HepG2 (cell line): ENCODE measurements at places on chromosomes 11 and 22. TPM values are rescaled to one million over a fixed set of nuclear protein-coding genes. Genes with fewer than 3 reads are reported as not detected.
A peak's percentile ranks its signal among the peaks of the same experiment; 100 is the strongest.

- no peak overlapping the region for H3K4me3 ChIP-seq
- no peak overlapping the region for H3K27ac ChIP-seq
- H3K36me3 ChIP-seq, result no peaks in the 10 kb centered on the region
- peak; percentile 27 for DNase-seq
These were observed 158.5 kb downstream of the CCDC34 start for GRCh38 chr11:27204529-27204928.

- no peak overlapping the region for H3K27ac ChIP-seq
- H3K27me3 ChIP-seq, result no peaks in the 10 kb centered on the region
- H3K36me3 ChIP-seq, result no peaks in the 10 kb centered on the region
- peaks cover 18% of the 10 kb centered on the region for H3K4me1 ChIP-seq
These were observed 5.5 kb downstream of the ZC3H12C start for GRCh38 chr11:110098645-110099044.

DNA sequence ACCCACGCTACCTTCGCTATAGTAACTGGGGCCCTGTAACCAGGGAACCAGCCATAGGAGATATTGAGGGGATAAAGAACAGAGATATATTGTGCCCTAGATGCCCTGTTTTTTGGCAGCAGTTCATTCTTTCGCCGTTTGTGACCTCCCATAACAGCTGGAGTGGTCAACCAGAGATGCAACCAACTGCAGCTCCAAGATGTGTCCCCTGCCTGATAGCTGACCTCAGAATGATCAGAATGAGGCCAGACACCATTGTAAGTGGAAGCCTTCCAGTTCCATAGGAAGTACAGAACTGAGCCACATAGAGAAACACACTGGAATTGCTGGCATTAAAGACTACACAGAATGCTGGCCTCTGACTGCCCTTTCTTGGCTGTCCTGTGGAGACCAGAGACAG, 39.2 kb downstream of the P4HA3 start:
- no peaks in the 10 kb centered on the region for H3K27me3 ChIP-seq
- H3K36me3 ChIP-seq, result no peaks in the 10 kb centered on the region
- no peak overlapping the region for H3K27ac ChIP-seq
- H3K4me1 ChIP-seq, result peaks cover 11% of the 10 kb centered on the region; the same call in 1 of the 2 replicates
- no peak for DNase-seq

- no peak overlapping the region for H3K27ac ChIP-seq
- no peaks in the 10 kb centered on the region for H3K4me1 ChIP-seq
- DNase-seq, result no peak
- no peak overlapping the region for H3K4me3 ChIP-seq
- peaks cover 52% of the 10 kb centered on the region; the same call in 2 of the 3 replicates for H3K36me3 ChIP-seq
These were observed 9.5 kb downstream of the TTLL12 start for GRCh38 chr22:43177479-43177878.

- no peak within 1 kb of the TSS for H3K4me3 ChIP-seq
- DNase-seq, result no peak
- H3K4me1 ChIP-seq, result no peaks in the 10 kb centered on the region
- H3K36me3 ChIP-seq, result no peaks in the 10 kb centered on the region
- peaks cover 16% of the 10 kb centered on the region; the same call in 2 of the 3 replicates for H3K27me3 ChIP-seq
- H3K27ac ChIP-seq, result no peak within 1 kb of the TSS
These were observed at the start of gene PANX3 for GRCh38 chr11:124611064-124611463. Gene PANX3, plus strand, starts transcription at chr11:124611428. Its CDS starts 129 bp downstream, at chr11:124611557.

DNA sequence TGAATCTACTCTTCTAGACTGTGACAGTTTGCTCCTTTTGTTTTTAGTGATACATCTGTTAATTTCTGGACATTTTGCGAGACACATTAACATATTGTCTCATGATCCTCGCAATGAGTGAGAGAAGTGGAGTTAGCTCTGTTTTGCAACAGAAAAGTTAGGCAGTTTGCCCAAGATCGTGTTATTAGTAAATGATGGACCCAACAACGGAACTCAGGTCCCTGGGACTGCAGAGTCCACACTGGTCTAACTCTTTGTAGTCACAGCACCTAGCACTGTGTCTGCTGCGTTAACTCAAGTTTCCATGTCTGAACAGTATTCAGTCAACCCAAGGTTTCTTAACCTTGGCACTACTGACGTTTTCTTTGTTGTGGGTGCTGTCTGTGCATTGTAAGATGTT, 3.2 kb downstream of the DEPDC7 start:
- H3K4me1 ChIP-seq, result peaks cover 67% of the 10 kb centered on the region
- no peaks in the 10 kb centered on the region for H3K36me3 ChIP-seq
- peak overlapping the region; percentile 86 for H3K27ac ChIP-seq
- H3K4me3 ChIP-seq, result no peak overlapping the region
- DNase-seq, result no peak

GRCh38 chr11:80109652-80110051, 668.8 kb upstream of the TENM4 start:
- no peak for DNase-seq
- H3K4me3 ChIP-seq, result no peak overlapping the region
- no peak overlapping the region for H3K27ac ChIP-seq
- no peaks in the 10 kb centered on the region for H3K4me1 ChIP-seq
- no peaks in the 10 kb centered on the region for H3K36me3 ChIP-seq

- H3K4me1 ChIP-seq, result no peaks in the 10 kb centered on the region
- no peaks in the 10 kb centered on the region for H3K36me3 ChIP-seq
- H3K27me3 ChIP-seq, result peaks cover 25% of the 10 kb centered on the region; the same call in 2 of the 3 replicates
- no peak overlapping the region for H3K27ac ChIP-seq
These were observed 45.5 kb upstream of the ME3 start for GRCh38 chr11:86717817-86718501.

DNA sequence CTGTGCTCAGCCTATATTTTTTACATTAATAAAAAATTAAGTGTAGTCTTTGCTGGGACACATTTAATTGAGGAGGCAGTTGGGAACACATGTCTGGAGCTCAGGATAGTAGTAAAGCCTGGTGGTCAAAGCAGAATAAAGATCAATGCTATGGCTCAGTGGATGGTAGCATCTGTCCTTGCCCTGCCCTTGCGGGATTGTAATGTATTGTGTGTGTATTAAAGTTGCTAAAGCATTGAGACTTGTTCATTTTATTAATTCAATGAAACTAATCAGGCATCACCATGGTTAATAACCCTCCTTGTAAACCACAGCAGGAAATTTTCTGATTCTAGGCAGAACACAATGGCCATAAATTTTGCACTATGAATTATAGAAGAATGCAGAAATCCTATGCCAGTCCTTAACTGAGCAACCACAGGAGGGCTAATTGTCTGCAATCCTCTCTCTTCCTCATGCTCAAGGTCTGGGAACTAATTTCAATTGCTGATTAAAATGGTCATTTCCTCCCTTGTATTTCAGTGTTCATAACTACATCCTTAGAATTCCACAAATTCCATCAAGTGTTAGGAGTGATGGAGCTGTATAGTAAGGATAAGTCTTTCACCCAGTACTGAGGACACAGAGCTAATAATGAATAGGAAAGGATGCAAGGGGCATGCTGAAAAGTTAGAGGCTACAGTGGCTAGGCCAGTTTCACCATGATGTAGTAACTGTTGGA, 403.2 kb upstream of the DDI1 start:
- H3K4me1 ChIP-seq, result no peaks in the 10 kb centered on the region
- no peaks in the 10 kb centered on the region for H3K27me3 ChIP-seq
- no peak for DNase-seq
- no peaks in the 10 kb centered on the region for H3K36me3 ChIP-seq
- H3K4me3 ChIP-seq, result no peak overlapping the region

DNA sequence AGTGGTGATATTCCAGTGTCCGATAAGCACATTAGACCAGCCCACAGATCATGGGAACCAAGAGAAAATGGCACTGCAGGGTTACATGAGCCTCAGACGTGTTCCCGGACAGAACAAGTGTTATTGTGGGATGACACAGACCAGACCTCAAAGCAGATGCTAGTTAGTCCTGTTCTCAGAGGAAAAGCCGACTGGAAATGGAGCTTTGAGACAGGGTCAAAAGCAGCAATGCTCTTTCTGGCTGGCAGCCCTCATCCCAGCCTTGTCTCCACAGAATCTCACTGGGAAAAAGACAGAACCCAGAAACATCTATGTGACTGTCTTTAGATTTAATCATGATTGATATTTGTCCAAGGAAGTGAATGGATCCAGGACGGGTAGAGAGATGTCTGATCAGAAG, 506.8 kb downstream of the INSC start:
- H3K27ac ChIP-seq, result no peak overlapping the region
- H3K4me1 ChIP-seq, result peaks cover 14% of the 10 kb centered on the region
- DNase-seq, result no peak
- H3K36me3 ChIP-seq, result no peaks in the 10 kb centered on the region

- no peak for DNase-seq
- H3K27me3 ChIP-seq, result no peaks in the 10 kb centered on the region
- peaks cover 43% of the 10 kb centered on the region for H3K4me1 ChIP-seq
- no peak overlapping the region for H3K27ac ChIP-seq
- no peak overlapping the region for H3K4me3 ChIP-seq
These were observed 2.3 kb downstream of the SMTN start for GRCh38 chr22:31083377-31083768.

- H3K4me3 ChIP-seq, result no peak overlapping the region
- H3K36me3 ChIP-seq, result no peaks in the 10 kb centered on the region
- no peak overlapping the region for H3K27ac ChIP-seq
- H3K27me3 ChIP-seq, result no peaks in the 10 kb centered on the region
- no peak for DNase-seq
These were observed 362.0 kb downstream of the TBC1D22A start for GRCh38 chr22:47124451-47124881.

- H3K36me3 ChIP-seq, result no peaks in the 10 kb centered on the region
- H3K27ac ChIP-seq, result no peak overlapping the region
- H3K27me3 ChIP-seq, result peaks cover 13% of the 10 kb centered on the region; the same call in 1 of the 3 replicates
- no peak for DNase-seq
- no peak overlapping the region for H3K4me3 ChIP-seq
These were observed 7.6 kb upstream of the AMPD3 start for GRCh38 chr11:10447445-10447844.

DNA sequence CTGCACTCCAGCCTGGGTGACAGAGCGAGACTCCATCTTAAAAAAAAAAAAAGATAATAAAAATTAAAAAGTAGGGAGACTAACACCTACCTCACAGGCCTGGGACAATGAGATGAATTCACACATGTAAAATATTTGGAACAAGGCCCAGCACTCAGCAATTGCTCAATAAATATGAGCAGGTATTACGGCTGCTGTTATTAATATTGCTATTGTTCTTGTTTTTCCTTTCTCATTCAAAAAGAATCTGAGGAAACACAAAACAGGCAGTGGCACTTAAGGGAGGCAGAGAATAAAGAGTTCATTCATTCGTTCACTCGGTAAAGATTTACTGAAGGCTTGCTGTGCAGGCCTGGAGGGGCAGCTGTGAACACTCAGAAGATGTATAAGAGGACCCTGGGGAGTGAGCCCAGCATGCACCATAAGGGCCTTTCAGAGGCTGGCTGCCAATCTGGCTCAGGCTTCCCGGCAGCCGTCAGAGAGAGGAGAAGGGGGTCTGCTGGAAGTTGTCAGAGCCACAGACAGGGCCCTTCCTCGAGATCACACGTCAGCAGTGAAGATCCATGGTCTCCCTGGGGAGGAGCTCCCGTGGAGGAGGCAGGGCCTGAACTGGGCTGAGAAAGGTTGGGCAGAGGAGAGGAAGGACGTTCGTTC, 51.6 kb upstream of the TCF20 start:
- H3K4me1 ChIP-seq, result no peaks in the 10 kb centered on the region; the same call in 1 of the 2 replicates
- H3K36me3 ChIP-seq, result no peaks in the 10 kb centered on the region
- H3K27ac ChIP-seq, result no peak overlapping the region
- H3K4me3 ChIP-seq, result no peak overlapping the region

GRCh38 chr11:68741463-68741862, 9.9 kb downstream of the TESMIN start:
- H3K27me3 ChIP-seq, result peaks cover 14% of the 10 kb centered on the region; the same call in 2 of the 3 replicates
- no peak for DNase-seq
- no peaks in the 10 kb centered on the region for H3K4me1 ChIP-seq
- H3K4me3 ChIP-seq, result no peak overlapping the region

DNA sequence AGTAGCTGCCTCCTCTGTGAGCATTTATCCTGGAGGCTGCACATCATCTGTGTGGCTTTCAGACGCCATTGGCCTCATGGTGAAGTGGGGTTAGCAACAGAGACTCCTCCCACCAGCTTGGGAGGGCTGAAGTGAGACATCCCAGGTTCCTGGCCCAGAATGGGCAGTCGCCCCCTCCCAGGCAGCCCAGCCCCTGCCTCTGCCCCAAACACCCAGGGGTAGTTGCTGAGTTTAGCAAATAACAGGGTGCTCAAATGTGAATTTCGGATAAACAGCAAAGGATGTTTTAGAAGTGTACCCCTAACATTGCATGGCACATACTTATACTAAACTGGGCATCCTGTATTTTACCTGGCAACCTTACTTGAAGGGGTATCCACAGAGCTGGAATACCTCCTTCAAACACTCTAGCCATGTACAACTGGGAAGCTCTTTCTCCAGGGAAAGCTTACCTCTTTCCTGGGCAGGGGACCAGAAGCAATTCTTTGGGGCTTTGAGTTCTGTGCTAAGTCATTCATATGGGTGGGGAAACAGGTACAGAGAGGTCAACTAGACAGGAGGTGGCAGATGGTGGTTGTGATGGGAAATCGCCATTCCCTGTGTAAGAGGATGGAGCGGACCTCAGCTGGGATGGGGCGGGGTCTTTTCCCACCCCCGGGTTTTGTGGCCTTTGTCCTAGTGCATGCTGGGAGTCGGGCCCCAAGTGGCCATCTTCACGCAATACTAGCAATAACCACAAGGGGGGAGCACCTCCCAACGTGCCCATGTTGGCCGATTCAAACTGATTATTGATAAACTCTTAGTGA, 19.3 kb downstream of the MTFP1 start:
- no peaks in the 10 kb centered on the region; the same call in 1 of the 2 replicates for H3K27me3 ChIP-seq
- peaks cover 16% of the 10 kb centered on the region for H3K4me1 ChIP-seq
- H3K27ac ChIP-seq, result no peak overlapping the region
- peak; percentile 41 for DNase-seq
- H3K36me3 ChIP-seq, result no peaks in the 10 kb centered on the region

GRCh38 chr22:41818596-41818995, 14.3 kb upstream of the SREBF2 start:
- DNase-seq, result no peak
- no peaks in the 10 kb centered on the region for H3K4me1 ChIP-seq
- H3K4me3 ChIP-seq, result no peak overlapping the region

EFCAB6 gene
- total RNA-seq, result not detected in 2 replicates

MS4A4E gene
- total RNA-seq, result not detected in 2 replicates

PAMR1 gene
- total RNA-seq, result not detected in 2 replicates

TBX10 gene
- total RNA-seq, result 0.17 and 0.27 TPM in 2 replicates

LGALS12 gene
- total RNA-seq, result not detected in 2 replicates

IFT27 gene
- 0.33 TPM in 1 of 2 replicates, not detected in the other for total RNA-seq

SHISAL1 gene
- not detected in 2 replicates for total RNA-seq

PIK3IP1 gene
- total RNA-seq, result 0.44 and 1.3 TPM in 2 replicates

PATE4 gene
- total RNA-seq, result not detected in 2 replicates

HTR3B gene
- 1.7 and 2.2 TPM in 2 replicates for total RNA-seq
